ENCODE measurements at places on chromosomes 11 and 22.
A peak's percentile ranks its signal among the peaks of the same experiment; 100 is the strongest.

DNA sequence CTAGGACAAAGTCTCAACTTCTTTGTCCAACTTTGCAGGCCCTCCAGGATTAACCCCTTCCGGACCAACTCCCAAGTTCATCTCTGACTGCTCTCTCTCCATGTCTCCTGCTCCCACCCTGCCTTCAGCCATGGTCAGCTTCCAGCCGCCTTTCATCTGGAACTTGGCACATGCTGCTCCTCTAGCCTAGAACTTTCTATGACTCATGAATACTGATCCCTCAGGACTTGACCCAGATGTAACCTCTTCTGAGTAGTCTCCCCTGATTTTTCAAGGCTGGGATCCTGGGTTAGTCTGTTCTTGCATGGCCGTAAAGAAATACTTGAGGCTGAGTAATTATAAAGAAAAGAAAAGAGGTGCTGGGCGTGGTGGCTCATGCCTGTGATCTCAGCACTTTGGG lies 5.2 kb upstream of the SLC15A3 start:
- no peak for DNase-seq

DNA sequence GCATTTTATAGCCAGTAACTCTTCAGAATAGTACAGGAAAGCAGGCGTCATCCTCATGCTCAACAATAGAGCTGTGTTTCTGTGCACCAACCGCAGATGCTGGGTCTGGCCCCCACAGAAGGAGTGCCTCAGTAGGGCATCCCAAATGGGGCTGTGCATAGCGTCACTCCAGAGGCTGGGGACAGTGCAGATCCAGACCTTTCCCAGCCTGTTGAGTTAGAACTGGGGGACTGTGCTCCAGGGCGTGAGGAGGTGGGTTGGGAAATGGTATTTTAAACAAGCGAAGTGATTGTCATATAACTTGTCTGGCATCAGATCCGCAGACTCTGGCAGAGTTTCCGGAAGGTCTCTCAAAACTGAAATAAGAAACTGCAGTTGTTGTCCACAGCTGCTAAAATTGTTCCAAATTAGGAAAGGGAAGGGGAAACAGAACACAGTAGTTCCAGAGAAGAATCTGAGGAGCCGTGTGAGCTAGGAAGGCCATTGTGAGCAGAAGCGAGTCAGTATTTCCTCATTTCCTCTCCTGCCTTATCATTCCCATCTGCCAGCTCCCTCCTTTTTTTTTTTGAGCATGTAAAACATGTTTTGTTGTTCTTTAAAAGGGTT lies 52.2 kb downstream of the JAM3 start:
- DNase-seq, result no peak

DNA sequence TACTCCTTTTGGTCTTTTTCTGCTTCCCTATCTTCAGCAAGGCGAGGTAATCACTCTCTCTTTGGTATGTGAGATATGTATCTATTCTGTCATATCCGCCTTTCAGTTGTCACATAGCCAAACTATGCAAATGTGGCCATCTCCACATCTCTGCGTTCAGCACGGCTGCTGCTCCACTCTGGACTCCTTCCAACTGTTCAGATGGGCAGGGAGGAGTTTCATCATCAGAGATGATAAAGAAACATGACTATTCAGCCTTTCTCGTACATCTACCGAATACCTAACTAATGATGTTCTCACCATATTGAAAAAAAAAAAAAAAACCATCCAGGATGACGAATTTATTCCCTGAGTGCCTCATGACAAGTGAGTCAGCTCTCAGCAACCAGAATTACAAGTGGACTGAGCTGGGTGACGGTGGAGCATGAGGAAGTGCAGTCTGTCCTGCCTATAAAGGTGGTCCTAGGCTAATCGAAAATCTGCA lies 899.6 kb downstream of the OPCML start:
- no peak for DNase-seq

GRCh38 chr11:16242806-16243205 lies 113.5 kb downstream of the SOX6 start:
- no peak for DNase-seq

DNA sequence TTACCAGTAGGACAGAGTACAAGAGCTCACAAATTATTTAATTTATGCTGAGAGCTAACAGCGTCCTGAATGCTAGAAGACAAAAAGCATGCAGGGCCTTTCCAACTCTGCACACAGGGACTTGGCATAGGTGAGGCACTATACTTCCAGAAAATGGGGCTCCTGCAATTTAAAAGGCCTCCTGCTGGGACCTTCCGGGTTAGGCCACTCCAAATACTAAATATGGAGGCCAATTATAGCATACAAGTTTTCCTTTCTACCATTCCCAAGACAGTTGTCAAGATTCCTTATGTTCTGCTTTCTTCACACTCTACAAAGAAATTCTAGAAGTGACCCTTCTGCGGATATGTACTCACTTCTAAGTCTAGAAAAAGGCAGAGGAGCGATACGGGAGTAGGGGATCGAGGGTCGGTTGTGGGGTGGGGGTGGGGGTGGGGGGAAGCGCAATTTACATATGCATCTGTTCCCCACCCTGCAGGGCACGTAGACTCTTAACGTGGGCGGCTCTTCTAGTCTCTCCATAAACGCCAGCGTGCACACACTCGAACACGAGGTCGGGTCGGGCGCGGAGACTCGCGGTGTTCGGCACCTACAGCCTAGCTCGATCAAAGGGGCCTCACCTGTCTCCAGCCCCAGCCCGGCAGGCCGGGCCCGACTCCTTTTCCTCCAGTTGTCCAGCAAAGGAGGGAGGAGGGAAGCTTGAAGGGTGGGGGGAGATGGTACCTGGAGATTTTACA lies 728 bp downstream of the DCUN1D5 start:
- peak; percentile 47 for DNase-seq

- DNase-seq, result no peak
Measured at GRCh38 chr22:38549101-38549894, 20.7 kb downstream of the DMC1 start.

DNA sequence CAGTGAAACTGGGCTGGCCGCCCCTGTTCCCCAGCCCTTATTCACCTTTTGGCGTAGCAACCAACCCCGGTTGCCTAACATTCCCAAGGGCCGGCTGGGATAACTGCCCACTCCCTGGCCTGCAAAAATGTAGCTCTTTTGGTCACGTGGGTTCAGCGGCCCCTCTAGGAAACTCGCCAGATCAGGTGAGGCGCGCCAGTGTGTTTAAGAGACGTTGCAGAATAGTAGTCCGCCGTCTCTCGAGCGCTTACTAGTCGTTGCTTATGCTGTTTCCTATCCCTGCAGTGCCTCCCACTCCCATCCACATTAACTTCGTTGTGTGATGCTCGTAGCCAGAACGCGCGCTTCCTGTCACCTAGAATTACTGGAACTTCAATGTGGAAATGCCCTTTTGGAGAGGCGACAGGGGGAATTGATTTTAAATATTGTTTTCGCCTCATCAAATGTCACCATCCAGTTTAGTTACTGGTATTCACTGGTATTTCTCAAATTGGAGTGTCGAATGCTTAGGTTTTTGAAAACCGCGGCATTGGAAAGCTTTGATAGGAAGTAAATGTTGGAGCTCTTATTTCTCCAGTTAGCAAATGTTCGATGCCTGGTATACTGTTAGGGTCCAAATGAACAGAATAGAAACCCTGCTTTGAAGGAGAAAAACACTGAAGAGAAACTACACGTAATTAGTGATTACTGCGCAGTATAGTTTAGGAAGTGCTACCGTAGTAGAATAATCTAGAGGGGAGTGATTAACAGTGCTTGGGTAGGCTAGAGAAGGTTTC lies 823 bp downstream of the CEP57 start:
- peak; percentile 61 for DNase-seq

DNA sequence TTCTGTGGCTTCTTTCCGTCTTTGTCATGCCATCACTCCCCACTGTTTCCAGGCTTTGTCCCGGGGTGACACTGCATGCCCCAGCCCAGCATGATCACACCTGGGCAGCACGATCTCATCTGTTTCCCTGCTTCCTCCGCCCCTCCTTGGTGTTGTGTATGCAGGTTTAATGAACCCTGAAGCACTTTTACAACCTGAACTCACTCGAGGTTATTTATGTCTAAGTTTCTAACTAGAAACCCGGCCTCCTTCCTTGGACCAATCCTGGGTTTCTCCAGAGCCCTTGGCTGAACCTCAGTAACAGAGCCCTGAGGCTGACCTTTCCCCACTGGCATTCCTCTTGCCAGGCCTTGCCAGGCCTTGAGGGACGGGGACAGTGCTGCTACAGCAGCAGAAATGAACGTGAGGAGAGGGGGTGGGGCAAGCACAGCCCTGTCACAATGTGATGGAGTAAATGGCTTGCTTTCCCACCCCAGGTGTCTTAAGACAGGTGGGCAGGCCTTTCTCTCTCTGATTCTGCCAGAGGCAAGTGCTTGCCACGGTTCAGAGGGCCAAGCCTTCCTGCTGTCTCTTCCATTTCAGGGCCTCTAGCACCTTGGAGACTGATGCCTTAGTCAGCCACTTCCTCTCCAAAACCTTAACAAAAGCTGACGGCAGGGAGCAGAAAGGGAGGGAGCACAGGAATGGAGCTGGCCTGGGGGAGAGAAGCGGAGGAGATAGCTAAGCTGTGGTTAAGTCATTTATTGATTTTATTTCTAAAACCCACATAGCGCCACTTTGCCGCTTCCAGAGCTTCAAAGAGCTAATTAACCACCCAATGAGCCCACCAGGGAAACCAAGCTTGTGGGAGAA lies 3.1 kb upstream of the PYGM start:
- DNase-seq, result no peak

DNA sequence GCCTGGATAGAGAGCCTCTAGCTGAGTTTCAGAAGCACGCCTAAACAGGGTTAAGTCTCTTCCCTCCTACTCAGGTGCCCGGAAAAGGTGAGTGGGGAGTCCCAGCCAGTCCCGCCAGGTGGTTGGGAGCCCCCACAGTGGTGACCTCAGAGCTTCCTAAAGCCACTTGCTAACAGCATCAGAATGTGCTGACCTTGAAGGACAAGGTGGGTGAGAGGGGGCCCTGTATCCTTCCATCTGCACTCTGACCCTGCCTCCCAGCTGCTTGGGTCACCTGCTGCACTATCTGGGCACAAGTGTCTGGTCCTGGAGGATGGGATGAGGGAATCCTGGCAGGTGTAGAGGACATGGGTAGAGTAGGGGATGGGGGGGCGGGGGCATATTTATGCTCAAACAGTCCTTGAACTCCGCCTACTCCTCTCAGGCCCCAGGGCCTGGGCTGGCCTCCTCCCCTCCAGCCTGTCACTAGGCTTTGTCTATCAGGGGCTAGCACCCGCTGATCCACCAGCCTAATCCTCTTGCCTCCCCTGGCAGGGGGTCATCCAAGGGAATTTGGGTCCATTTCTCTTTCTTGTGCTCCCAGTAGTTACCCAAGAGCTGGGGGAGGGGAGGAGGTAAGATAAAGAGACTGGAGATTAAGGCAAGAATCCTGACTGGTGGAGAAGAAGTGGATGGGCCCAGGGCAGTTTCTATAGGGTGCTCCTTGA lies 3.4 kb downstream of the USP2 start:
- DNase-seq, result no peak

DNA sequence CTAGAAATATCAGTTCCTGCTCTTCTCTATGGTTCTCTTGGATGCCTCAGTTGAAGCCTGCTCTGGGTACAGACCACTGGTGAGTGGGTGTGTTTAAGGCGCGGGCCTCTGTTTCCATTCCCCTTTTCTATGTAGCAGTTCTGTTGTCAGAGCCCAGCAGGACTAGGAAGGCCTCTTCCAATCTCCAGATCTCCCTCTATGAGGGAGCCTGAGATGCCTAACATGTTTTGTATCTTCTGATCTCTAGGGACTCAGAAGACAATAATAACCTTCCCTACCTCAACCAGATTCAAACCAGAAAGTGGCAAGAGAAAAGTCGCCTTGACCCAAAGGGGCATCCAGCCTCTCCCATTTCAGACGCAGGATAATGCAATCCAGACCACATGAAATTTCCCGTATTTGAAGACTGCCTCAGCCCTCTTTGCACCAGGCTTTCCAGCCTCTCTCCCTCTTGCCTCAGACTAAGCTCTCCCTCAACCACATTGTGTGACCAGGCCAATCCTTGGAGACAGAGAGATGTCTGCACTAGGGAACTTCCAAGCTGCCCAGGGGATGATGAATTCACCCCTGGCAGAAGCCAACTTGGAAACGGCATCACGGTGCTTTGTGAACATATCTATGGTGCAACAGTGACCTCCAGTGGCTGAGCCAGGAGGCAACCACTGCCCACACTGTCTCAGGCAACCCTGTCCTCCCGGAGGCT lies 150.1 kb upstream of the UBASH3B start:
- peak; percentile 63 for DNase-seq

GRCh38 chr22:46829117-46829891 lies 66.9 kb downstream of the TBC1D22A start:
- DNase-seq, result no peak

GRCh38 chr11:10456519-10456918 lies 1.5 kb downstream of the AMPD3 start:
- no peak for DNase-seq

- DNase-seq, result no peak
Measured at GRCh38 chr11:125513705-125514265, 17.7 kb upstream of the FEZ1 start.
